ENCODE measurements at places on chromosomes 7 and 10. TPM values are rescaled to one million over a fixed set of nuclear protein-coding genes. Genes with fewer than 3 reads are reported as not detected.

The PALD1 gene
- polyA plus RNA-seq = 9.2 TPM

The TUBAL3 gene
- not detected for polyA plus RNA-seq

The MYH16 gene
- not detected for polyA plus RNA-seq

The GRM8 gene
- polyA plus RNA-seq = 1.1 TPM

The CAMK2B gene
- 1.6 TPM for polyA plus RNA-seq

The TAF6 gene
- polyA plus RNA-seq = 60.0 TPM

The ERVW-1 gene
- polyA plus RNA-seq = 1.0 TPM

The PRDX3 gene
- polyA plus RNA-seq = 290 TPM

The C10orf62 gene
- 0.73 TPM for polyA plus RNA-seq

The OR13A1 gene
- 0.11 TPM for polyA plus RNA-seq

The CPN1 gene
- polyA plus RNA-seq = 0.45 TPM

DNA sequence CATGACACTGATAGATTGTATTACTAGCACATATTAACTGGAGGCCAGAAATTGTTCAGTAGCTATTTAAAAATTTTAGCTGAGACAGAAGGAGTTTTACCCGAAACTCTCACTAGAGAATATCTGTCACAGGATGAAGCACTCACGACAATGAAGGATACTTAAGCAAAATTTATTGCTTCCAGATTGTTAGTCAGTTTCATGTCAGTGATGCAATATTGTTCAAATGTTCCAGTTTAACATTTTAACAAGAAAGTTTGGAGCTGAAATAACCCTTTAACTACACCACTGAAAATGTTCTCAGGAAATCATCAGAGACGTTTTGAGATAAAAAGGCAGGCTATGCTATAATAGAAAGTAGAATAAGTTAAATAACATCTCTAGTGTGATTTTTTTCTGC is 15.0 kb upstream of the CADPS2 start:
- no peak for DNase-seq

DNA sequence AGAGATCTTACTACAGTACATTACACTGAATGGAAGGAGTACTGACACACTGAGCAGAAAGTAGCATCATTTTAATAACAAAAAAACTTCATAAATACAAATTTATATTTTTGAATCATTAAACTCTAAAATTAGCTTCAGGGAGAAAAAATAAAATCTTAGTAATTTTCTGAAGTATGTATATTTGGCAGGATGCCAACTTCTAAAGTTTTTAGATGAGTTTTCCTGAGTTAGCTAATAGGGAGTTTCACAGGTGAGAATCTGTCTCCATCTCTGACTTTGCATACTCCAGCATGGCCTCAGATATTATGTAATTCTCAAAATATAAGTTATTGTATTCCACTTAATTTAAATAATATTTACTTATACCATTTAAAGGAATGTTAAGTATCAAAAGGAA is 673.2 kb upstream of the PCDH15 start:
- no peak for DNase-seq

DNA sequence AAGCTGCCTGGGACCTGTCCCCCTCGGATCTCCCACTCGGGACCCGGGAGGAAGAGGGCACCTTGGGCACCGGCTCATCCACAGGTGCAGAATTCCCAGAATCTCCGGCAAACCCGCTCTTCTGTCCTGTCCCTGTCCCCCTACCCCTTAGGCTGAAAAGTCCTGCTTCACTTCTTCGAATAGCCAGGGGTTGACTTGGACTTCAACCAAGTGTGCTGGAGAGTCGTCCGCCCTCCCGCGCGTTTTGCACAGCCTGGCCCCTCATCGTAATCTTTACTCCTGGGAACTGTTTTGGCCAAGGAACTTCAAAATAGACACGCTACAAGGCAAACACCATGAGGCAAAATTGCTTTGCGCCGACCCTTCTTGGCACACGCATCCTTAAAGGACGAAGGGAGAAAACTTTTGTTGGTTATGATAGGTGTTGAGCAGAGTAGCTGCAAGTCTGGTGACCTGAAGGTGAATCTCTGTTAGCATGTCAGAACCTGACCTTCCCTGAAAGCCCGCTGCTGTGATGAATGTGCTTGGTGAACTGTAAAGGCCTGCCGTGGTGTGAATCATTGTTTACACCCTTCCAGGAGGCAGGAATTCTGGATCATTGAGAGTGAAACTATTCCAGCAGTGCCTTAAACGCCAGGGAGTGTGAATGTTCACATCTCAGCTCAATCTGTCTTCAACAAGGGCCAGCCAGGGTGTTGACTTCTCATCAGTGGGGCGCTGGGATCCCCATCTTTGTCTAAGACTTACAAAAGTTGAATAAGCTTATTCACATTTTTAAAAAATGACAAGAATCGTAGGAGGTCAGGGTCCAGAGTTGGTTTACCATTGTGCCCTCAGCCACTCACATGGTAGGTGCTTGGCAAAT is 589 bp upstream of the RAPGEF5 start:
- DNase-seq = no peak

DNA sequence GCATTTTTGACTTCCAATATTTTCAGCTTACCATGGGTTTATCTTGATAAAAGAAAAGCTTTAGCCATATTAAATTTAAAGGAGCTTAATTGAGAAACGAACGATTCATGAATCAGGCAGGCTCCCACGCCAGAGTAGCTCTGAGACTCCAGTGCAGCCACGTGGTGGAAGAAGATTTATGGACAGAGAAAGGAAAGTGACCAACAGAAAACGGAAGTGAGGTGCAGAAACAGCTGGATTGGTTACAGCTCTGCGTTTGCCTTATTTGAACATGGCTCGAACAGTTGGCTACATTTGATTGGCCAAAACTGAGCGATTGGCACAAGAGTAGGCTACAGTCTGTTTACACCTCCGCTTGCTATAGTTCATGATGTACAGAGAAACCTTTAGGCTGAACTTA is 395.4 kb downstream of the GATA3 start:
- no peak for DNase-seq

- DNase-seq = no peak
Measured at GRCh38 chr7:136143271-136143670, 166.1 kb upstream of the MTPN start.

GRCh38 chr10:111290649-111291048 is 213.8 kb downstream of the ADRA2A start:
- DNase-seq = no peak

DNA sequence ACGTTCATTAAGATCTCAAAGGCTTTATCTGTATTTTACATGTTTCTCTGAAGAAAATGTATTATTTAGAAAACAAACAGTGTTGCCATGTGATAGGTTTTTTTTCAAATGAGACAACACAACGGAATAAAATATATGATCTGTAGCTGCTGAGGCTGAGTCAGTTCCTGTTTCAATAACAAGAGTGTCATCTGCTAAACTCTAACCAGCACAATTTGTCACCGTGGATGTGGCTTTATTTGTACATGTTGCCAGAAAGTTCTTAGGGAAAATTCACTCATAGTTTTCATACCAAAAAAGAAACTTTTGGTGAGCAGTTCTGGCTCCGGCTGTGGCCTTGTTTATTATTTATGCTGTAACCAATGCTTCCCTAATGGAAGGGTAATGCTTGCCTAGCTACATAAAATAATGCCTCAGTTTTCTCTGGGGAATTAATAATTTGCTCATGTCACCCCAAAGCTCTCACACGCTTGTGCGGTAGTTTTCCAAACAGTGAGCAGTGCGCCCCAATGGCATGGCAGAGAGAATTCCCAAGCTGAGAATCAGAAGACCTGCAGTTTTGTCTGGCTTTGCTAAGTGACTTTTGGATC is 20.3 kb upstream of the KLF6 start:
- DNase-seq = no peak

DNA sequence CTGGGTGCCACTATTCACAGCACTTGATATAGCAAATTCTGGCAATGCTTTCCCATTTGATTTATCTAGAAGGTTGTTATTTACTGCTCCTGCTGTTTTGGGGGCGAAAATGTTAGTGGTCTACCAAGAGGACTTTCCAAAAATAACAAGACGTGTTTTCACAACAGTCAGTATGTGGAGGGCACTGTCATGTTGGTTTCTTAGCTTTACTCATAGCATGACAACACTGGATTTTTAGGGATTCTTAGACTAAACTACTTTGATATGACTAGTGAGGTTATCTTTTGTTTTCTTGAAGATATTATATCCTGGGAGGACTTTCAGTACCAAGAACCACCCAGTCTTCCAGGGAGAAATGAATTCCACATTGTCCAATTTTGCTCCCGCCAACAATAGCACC is 49.4 kb downstream of the NUDCD3 start:
- DNase-seq = no peak

- no peak for DNase-seq
Measured at GRCh38 chr7:95950698-95951097, 178.3 kb downstream of the DYNC1I1 start.

- DNase-seq = no peak
Measured at GRCh38 chr7:36047091-36047658, 105.9 kb upstream of the EEPD1 start.

- no peak for DNase-seq
Measured at GRCh38 chr7:91082852-91083495, 181.3 kb upstream of the FZD1 start.

GRCh38 chr7:140192620-140193019 is 15.8 kb upstream of the KDM7A start:
- no peak for DNase-seq

GRCh38 chr7:24889611-24890010 is 90.4 kb downstream of the OSBPL3 start:
- no peak for DNase-seq

- DNase-seq = peak; percentile 46
Measured at GRCh38 chr10:74589226-74589673, 237.2 kb upstream of the KAT6B start.

DNA sequence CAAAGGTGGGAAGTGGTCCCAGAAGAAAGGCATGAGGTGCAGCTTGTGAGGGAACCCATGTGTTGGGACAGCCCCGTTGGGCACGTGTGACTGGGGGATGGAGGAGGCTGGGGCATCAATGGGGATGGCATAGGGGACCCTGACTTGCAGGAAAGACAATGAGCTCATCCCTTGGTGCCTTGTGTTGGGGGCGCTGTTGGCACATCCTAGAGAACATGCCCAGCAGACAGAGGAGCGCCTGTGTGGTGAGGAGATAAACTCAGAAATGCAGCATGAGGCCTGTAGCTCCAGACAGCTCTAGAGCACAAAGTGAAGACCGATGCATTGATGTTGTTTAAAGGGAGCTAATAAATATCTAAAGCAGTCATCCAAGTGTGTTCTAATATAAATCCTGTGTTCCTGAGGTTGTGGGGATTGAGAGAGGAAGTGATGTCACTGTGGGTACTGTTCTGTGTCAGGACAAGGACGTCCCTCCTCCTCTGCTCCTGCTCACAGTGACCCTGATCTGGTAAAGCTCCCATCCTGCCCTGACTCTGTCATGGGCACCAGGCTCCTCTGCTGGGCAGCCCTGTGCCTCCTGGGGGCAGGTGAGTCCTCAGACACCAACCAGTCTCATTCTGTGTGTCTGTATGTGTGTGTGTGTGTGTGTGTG is 126.1 kb upstream of the PRSS58 start:
- no peak for DNase-seq

DNA sequence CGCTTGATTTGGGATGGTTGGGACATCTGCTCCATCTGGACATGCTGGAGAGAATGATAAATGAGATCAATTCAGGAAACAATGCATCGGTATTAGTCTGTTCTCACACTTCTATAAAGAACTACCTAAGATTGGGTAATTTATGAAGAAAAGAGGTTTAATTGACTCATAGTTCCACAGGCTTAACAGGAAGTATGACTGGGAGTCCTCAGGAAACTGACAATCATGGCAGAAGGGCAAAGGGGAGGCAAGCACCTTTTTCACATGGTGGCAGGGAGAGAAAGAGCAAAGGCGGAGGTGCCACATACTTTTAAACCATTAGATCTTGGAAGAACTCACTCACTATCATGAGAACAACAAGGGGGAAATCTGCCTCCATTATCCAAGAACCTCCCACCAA is 16.8 kb upstream of the TSPAN12 start:
- no peak for DNase-seq

DNA sequence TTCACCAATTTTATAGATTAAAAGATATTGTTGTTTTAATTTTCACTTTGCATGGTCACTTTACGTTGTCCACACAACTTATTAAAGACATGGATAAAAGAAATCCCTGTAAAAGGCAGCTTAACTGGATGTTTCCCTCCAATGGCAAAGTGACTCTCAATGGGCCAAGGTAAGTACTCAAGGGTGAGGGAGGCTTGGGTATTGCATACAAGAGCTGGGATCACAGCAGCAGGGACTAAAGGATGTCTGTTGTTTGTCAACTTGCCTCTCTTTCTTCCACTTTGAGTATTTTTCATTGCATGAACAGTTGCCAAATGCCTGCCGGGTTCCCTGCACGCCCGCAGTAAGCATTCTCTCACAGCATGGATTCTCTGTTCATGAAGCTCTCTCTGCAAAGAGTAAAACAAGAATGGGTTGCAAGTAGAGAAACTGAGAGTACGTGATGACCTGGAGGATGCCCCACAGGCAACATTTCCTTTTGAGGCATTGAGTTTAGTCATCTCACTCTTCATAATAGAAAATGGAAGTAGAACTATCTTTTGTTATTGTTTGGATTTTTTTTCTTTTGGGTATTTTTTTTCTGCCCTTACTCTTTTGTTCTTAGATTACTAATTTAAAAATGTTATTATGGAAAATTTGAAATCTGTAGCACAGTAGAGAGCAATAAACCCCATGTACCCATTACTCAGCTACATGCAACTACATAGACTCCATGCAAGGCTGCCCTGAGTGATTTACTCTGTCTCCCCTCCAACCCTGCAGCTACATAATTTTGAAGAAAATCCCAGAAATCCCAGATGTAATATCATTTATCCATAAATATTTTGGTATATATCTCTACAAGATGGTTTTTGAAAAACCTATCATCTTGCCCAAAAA is 26.3 kb downstream of the GPR141 start:
- DNase-seq = no peak

Data from left renal pelvis (tissue), 4 donors.